Lower lobe of right lung (tissue), 2 donors: ENCODE measurements at places on chromosomes 4 and X.

GRCh38 chrX:63101879-63102620 lies 249.1 kb downstream of the SPIN4 start:
- no peak for DNase-seq

- no peak for DNase-seq
Measured at GRCh38 chr4:140297221-140297570, 76.2 kb upstream of the SCOC start.

DNA sequence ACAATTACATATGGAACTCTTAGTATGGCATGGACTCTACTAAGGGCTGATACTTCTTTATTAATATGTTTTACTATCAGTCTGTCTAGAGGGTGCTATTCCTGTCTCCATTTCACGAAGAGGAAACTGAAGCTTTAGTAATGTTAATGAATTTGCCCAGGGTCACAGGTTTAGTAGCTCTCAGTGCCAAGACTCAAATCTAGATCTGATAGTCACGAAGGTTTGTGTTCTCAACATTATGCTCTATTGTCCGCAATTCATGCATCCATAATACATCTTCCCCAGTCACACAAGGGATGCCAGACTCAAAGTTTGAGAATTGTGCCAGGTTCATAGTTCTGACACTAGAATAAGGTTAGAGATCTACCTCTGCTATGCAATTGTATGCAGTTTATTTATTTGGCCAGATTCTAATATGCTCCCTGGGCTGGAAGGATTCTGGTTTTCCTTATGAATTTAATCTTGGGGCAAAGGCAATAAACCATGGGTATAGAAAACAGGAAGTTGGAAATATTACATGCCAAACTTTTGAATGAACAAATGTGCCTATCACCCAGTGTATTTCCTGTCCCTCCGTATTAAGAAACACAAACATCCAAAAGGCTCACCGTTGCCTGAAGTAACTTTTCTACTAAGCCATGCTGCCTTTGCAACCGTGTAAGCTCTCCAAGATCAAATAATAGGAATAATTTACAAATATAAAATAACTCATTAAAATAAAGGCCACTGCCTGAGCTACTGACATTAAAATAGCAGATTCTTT lies 478.5 kb downstream of the INPP4B start:
- DNase-seq, result no peak

DNA sequence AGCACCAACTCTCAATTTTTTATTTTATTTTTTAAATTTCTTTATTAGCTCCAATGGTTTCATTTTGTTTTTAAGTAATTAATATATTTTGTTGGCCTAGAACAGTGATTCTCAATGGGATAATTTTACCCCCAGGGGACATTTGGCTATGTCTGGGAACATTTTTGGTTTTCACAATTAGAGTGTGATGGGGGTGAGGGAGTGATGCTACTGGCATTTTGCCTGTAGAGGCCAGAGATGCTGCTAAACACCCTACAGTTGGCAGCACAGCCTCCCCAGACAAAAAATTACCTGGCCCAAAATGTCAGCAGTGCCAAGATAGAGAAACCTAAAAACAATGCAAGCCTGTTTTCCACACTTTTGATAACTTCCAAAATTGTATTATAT lies 64.6 kb downstream of the HHIP start:
- DNase-seq, result no peak

GRCh38 chr4:172601195-172601594 lies 567.4 kb upstream of the GALNT7 start:
- DNase-seq, result no peak
